ENCODE measurements at places on chromosomes 6 and 20. TPM values are rescaled to one million over a fixed set of nuclear protein-coding genes. Genes with fewer than 3 reads are reported as not detected.

The HLA-DMB gene
- total RNA-seq = 0.65 TPM

The SLC22A23 gene
- 1.5 TPM for total RNA-seq

The RBM24 gene
- total RNA-seq = 9.9 TPM

The ADAM33 gene
- total RNA-seq = 0.33 TPM

The TTK gene
- 1.4 TPM for total RNA-seq

The OOEP gene
- total RNA-seq = not detected

The OR12D1 gene
- total RNA-seq = not detected

The CCN6 gene
- not detected for total RNA-seq

The SLC32A1 gene
- total RNA-seq = not detected

The MATN4 gene
- not detected for total RNA-seq

The GGTLC1 gene
- not detected for total RNA-seq

The ATP6V1G2 gene
- total RNA-seq = 0.98 TPM

The ADGRB3 gene
- total RNA-seq = 1.4 TPM

The COL12A1 gene
- total RNA-seq = 97.0 TPM

The DYNLRB1 gene
- total RNA-seq = 126 TPM

The APOM gene
- total RNA-seq = 5.2 TPM

The PHF1 gene
- total RNA-seq = 22.3 TPM

The EGFL8 gene
- 8.9 TPM for total RNA-seq

The C6orf141 gene
- total RNA-seq = 9.1 TPM

The OPRL1 gene
- total RNA-seq = 0.33 TPM

The ENPP1 gene
- 5.4 TPM for total RNA-seq

The RCAN2 gene
- total RNA-seq = 0.89 TPM

The ADA gene
- total RNA-seq = 18.9 TPM

The GPR31 gene
- not detected for total RNA-seq

The SEMG1 gene
- not detected for total RNA-seq

The SNPH gene
- total RNA-seq = 6.8 TPM

The MROH8 gene
- 0.33 TPM for total RNA-seq

The LAMA2 gene
- 6.3 TPM for total RNA-seq

The TCFL5 gene
- total RNA-seq = 6.3 TPM

The ARMH2 gene
- total RNA-seq = not detected

The RPS6KA2 gene
- total RNA-seq = 57.4 TPM

The NOX3 gene
- total RNA-seq = not detected

The RUNX2 gene
- 20.2 TPM for total RNA-seq

The HTR1B gene
- total RNA-seq = 1.4 TPM

The TINAG gene
- total RNA-seq = 0.16 TPM

The CDSN gene
- total RNA-seq = not detected

Data from mesangial cell (primary cell).